ENCODE measurements at places on chromosomes 6 and 20. TPM values are rescaled to one million over a fixed set of nuclear protein-coding genes. Genes with fewer than 3 reads are reported as not detected.
A peak's percentile ranks its signal among the peaks of the same experiment; 100 is the strongest.

GRCh38 chr20:62011403-62011790 is 54.3 kb downstream of the TAF4 start:
- DNase-seq: peak; percentile 4

The C6orf132 gene
- 1.4 TPM for total RNA-seq

GRCh38 chr6:39543095-39543494 is 182.1 kb downstream of the KIF6 start:
- peak; percentile 14 for DNase-seq

The ELOVL2 gene
- total RNA-seq: 0.16 TPM

DNA sequence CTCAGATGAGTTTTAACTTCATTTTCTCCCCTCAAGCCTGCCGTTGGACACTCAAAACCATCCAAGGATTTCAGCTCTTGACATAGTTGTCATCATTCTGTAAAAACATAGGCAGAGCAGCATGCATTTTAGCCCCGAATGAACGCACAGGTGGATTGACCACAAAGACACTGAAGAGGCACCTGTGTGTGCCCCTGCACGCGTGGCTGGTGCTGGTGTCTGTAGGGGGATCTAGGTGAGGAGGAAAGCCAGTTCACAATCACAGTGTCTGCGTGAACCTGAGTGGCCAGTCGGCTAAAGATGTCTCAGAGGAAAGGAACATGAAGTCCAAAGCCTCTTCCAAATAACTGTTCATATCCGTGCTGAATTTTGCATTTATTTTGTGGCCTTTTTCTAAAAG is 309.2 kb downstream of the QKI start:
- DNase-seq: no peak

DNA sequence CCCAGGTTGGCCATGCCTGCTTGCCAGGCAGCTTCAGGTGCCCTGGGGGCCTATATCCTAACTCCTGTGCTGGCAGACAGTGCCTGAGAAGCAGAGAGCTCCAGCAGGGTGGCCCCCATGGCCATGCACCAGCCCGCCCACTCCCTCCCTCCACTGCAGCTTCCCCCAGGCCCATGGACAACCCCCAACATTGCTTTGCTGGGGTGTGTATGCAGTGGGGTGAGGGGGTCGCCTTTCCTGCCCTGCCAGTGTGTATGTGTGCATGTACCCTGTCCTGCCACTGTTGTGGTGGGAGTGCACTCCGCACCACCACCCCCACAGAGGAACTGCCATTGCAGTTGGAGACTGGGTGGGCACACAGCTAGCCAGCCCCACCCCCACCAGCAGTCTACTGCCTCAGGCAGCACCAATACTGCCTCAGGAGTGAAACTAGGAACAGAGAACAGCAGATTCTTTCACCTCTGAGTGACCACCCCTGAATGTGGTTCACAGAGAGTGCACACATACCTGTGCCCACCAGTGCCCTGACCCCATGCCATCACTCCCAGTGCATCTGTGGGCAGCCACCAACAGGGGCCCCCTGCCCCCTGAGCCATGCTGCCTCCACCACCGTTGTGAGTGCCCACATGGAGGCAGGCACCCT is 151.1 kb downstream of the LRRC1 start:
- DNase-seq: no peak

The DDO gene
- 2.3 TPM for total RNA-seq

The TFAP2C gene
- total RNA-seq: 0.08 TPM

- peak; percentile 53 for DNase-seq
These were observed 4.4 kb downstream of the PNRC1 start for GRCh38 chr6:89084954-89085353.

DNA sequence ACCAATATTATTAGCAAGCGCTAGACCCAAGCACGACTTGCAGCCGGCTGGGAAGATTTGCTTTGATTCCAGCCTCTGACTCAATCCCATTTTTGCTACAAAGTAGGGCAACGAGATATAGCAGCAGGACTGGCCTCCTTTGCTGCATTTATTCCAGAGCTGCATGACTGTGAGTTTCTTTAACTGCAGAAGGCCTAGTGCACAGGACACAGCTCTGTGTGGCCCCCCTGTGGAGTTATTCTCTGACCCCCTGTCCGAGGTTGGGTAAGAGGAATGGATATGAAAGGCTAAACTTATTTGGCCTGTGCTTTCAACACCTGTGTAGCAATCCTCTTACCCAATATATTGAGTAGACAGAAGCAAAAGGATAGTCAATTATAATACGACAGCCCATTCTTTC is 133.3 kb upstream of the SPTLC3 start:
- no peak for DNase-seq

The FBXO30 gene
- total RNA-seq: 15.9 TPM

DNA sequence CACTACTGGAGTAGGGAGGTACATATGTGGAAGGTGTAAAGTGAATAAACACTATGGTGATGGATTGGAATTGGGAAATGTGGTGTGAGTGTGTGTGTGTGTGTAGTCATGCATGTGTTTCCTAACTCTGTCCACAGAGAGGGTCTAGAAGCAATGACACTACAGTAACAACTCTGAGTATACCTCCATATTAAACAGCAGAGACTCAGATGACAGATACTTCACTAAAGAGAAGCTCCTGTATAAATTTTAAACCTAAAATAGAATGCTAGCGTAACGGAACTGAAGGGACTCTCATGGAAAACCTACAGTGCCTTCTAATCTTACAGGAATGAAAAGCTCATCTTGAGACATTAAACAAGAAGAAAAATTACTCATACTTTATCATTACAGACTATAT is 150.5 kb downstream of the SLC16A10 start:
- DNase-seq: no peak

DNA sequence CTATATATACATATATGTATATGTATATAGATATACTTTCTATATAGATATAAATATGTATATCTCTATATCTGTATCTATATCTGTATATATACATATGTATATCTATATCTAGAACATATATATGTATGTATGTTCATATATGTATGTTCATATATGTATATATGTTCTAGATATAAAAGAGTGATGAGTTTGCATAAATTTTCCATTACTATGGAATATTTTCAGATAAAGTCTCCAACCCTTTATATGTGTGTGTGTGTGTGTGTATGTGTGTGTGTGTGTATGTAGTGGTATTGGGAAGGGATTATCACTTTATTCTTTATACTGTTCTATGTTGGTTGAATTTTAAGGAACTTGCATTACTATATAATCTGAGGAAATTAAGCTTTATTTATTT is 33.3 kb downstream of the SYNE1 start:
- no peak for DNase-seq

The RAET1L gene
- not detected for total RNA-seq

The COL19A1 gene
- total RNA-seq: 0.09 TPM

- DNase-seq: no peak
These were observed 519.9 kb downstream of the UTRN start for GRCh38 chr6:144805049-144805448.

DNA sequence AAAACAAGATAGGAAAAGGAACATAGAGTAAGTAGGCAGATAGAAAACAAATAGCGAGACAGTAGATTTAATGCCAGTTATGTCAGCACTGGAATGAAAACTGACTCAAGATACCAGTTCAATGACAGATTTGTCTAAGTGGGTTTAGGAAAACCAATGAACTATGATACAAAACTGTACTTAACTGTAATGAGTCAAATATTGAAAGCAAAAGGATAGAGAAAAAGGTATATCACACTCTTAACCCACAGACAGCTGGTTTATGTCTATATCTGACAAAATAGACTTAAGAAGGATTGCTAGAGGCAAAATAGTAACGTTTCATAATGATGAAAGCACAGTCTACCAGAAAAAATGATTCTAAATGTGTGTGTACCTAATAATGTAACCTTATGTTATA is 38.2 kb downstream of the ATRN start:
- no peak for DNase-seq

The RHAG gene
- not detected for total RNA-seq

The SLC17A2 gene
- total RNA-seq: not detected

The E2F1 gene
- 23.7 TPM for total RNA-seq

DNA sequence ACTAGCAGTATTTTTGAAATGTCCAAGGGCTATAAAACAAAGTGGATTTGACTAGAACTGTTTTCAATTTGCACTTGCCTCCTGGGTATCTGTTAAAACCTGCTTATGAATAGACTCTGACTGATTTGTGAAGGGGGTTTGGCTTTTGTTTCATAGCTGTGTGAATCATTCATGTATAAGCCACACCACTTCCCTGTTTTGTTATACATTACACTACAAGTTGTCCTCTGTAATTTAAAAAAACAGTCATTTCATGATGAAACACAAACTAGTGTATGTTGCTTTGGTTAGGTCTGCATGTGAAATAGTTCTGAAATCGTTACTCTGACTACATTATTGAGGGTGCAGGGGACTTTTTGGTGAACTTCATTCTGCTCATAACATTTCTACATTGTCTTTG is 121.7 kb downstream of the NKAIN2 start:
- no peak for DNase-seq

GRCh38 chr6:126419901-126420300 is 80.0 kb downstream of the CENPW start:
- DNase-seq: no peak

GRCh38 chr6:85130743-85131142 is 319.1 kb upstream of the NT5E start:
- DNase-seq: no peak

DNA sequence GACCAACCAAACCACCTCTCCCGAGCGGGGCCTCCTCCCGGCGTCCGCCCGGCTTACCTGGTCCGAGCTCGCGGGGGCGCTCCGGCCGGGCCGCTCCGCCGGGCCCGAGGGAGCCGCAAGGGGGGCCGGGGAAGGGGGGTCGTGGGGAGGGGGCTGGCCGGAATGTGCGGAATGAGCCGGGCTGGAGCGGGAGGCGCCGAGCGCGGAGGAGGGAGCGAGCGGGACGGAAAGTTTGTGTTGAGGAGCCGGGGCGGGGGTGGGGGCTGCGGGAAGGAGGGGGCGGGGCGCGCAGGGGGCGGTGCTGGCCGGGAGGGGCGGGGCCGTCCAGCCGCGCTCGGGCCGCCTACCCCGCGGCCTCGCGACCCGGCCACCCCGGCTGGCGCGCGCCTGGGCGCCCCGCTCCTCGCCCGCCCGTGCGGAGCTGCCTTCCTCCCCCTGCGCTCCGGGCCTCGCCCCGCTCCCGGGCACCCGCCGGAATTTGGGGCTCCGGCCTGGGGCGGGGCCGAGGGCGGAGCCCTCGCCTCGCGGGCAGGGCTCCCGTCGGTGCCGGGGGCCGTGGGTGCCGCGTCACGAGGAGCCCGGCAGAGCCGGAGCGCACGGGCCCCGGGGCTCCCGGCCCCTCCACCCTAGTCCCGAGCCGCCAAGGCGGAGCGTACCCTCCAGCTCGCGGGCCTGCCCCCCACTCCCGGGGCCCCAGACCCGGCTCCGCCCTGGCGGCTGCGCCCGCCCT is at the start of gene TEAD3:
Gene TEAD3, minus strand, starts transcription at position 239 of the 730 bp plus-strand sequence.
- DNase-seq: peak; percentile 40

DNA sequence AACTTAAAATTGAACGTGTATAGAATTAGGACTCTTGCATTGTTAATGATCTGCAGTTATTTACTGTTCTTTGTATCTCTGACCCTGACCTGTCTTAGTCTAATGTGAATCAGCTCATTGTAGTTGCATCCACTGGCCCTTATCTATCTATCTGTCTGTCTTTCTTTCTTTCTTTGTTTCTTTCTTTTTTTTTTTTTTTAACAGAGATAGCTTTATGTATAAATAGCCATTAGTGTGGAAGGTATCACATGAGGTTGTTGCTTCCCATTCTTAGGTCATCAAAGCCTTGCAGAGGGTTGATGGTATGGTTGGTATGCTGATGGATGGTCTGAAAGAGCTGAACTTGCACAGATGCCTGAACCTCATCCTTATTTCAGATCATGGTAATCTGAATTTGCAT is 59.9 kb downstream of the ENPP1 start:
- peak; percentile 21 for DNase-seq

- DNase-seq: peak; percentile 32
These were observed 152.4 kb upstream of the SNX9 start for GRCh38 chr6:157670466-157671186.

The COL11A2 gene
- 0.74 TPM for total RNA-seq

DNA sequence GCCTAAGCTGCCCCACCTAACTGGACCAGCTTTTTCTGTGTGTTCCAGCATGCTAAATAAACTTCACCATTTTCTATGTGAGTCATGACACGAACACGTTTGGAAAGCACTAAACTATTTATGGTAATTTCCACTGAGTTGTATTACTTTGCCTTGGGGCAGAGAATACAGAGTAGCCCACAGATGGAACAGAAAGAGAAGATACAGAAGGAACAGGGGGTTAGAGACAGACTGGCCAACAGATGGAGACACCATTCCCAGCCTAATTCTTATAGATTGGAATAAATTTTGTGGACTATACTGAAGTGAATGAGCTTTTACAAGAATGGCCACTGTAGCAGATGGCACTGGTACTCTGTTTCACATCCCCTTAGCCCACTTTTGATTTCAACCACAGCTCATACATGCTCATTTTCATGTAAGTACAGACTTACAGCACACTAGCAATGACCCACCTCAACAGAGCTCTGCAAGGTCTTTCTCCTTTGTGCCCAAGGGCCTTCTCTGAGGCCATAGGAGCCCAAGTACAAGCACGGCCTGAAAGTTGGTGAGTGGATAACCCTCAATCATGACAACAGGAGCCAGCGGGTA is 13.1 kb upstream of the NT5DC1 start:
- peak; percentile 47 for DNase-seq

DNA sequence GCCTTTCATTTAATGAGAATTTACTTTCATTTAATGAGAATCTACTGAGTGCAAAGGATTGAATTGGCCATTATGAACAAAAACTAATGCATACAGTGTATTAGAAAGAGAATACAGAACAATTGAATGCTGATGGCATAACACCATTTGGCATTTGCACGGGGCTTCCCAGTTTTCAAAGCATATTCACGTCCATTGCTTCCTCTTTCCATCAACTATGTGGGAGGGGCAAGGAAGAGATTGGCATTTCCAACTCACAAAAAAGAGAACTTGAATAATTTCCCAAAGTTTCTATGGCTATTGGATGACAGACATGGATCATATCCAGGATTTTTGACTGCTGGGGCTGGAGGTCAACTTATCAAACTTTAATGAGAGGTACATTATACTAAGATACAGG is 23.2 kb upstream of the ARG1 start:
- DNase-seq: no peak

GRCh38 chr20:37670351-37670791 is 23.5 kb upstream of the CTNNBL1 start:
- peak; percentile 15 for DNase-seq

DNA sequence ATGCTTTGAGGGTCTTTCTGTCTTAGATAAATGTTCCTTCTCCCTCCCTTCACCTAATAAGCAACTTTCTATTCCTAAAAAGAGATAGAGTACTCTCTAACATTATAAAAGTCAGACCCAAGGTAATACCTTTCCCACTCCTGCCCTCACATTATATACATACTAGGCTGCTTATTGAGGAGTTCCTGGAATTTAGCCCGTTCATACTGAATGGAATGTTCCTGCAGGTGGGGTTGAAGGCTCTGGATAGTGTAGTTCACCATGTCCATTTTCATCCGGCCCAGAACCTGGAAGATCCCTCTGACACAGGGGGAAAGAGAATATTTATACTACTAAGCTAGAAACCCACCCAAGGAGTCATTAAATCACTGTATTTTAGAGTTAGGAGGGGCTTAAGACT is 20.4 kb downstream of the TCP11 start:
- no peak for DNase-seq

GRCh38 chr6:79146421-79146820 is 68.4 kb upstream of the PHIP start:
- no peak for DNase-seq

- DNase-seq: peak; percentile 87
These were observed 5.4 kb downstream of the ACSS1 start for GRCh38 chr20:25052255-25053194.

GRCh38 chr6:69988458-69989126 is 122.2 kb downstream of the COL19A1 start:
- no peak for DNase-seq

The OVOL2 gene
- total RNA-seq: not detected

GRCh38 chr20:14142171-14142570 is 146.9 kb downstream of the MACROD2 start:
- peak; percentile 78 for DNase-seq

Measured in fibroblast of the aortic adventitia (primary cell).